ENCODE measurements at places on chromosomes 5 and 9. TPM values are rescaled to one million over a fixed set of nuclear protein-coding genes. Genes with fewer than 3 reads are reported as not detected.

GARIN3 gene
- total RNA-seq: not detected

WHRN gene
- total RNA-seq: 8.9 TPM

MLANA gene
- total RNA-seq: not detected

GRCh38 chr5:87183896-87184295, 83.8 kb upstream of the RASA1 start:
- DNase-seq: no peak

SLCO4C1 gene
- total RNA-seq: 3.9 TPM

GRCh38 chr5:65874241-65874640, 52.1 kb upstream of the ERBIN start:
- no peak for DNase-seq

DNA sequence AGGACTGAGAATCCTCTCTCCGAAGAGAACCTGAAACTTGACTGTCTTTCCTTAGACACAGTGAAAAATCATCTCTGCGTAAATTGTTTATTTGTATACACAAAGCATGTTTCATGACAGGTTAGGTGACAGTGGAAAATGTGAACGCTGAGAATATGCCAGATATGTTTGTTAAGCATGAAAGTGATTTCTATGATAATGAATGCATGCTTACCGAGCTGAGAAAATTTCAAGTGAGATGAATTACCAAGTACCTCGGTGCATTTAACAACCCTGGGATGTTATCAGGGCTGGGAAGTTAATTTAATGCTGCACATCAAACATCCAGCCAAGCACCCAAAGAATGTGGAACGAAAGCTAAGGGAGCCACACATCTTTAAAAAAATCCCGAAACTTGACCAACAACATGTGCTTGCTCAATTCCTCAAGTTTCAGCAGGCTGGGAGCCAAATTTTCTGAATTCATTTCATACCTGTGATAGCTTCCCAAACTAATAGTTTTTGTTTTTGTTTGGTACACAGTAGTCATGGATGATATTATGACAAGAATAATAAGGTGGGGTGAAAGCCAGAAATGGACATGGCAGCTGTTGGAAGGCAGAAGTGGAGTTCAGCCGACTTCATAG, 336.9 kb downstream of the ARHGEF28 start:
- DNase-seq: no peak

WWC1 gene
- 13.7 TPM for total RNA-seq

DNA sequence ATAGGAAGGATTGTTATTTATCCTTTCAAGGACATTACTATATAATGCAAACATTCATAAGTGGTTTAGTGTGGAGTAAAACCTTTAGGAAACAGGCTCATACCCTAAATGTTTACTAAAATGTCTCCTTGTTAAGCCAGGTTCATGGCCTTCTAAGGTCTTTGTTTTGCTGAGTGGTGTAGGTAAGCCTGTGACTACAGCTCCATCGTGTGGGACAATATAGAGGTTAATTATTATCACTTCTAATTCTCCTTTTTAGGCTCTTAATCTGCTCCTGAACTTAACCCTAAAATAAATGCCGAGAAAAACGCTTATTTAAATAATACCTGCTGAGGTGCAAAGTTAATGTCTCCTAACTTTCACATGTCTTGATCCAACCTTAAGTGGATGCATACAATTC, 43.8 kb downstream of the SPINK5 start:
- DNase-seq: no peak

EEIG1 gene
- total RNA-seq: 71.1 TPM

DNA sequence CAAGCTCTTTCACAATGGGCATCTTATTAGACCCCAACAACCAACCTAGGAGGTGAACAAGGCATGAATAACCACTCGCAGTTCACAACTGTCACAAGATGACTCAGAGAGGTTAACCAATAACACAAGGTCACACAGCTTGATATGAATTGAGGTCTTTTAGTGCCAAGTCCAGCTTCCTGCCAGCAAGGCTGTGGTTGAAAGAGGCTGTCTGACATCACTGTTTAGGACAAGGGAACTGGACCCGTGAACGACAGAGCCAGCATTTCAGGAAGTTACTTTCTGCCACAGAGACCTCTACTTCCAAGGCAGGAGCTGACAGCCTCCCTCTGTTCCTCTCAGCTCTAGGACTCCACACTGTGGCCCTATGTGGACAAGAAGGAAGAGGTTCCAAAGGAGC, 53.4 kb upstream of the ALDH1B1 start:
- no peak for DNase-seq

PCA3 gene
- not detected for total RNA-seq

DNA sequence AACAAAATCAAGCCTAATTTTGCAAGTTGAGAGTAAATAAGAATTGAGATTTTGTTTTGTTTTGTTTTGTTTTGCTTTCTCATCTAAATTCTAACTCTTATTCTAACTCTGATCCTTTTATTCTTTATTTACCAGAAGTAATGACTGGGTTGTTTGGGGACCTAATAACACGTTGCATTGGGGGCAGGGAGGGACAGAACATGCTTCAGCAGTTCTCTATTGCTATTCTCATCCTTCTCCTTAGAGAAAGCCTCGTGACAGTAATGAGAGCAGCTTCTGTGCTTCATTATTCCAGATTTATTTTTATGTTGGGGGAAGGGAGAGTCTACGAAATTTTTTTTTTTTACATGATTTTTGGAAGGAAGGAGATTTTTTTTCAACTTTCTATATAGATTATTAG, 21.1 kb downstream of the CPEB4 start:
- DNase-seq: no peak

- DNase-seq: no peak
Measured at GRCh38 chr9:82052081-82052480, 63.5 kb downstream of the SPATA31D1 start.

SUSD3 gene
- total RNA-seq: not detected

All from neural crest cell (in vitro differentiated cells).